ENCODE measurements at places on chromosomes 1 and 21.

GRCh38 chr1:25223471-25223870, 8.8 kb downstream of the SYF2 start:
- DNase-seq, result no peak

DNA sequence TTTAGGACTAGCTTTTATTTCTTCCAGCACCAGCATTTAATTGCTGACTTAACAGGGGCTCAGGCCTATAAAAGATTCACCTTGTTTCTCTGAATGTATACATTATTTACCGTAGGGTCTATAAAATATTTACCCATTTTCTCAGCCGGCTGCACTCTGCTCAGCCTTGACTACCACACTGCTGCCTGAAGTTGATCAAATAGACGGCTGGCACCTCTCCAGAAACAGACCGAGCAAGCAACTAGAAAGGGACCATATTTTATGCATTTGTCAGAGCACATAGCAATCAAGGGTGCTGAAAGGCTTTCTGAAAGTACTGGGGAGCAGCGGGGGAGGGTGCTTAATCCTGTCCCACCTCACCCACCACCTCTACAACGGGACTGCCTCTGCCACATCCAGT, 64.7 kb upstream of the FGGY start:
- DNase-seq, result no peak

DNA sequence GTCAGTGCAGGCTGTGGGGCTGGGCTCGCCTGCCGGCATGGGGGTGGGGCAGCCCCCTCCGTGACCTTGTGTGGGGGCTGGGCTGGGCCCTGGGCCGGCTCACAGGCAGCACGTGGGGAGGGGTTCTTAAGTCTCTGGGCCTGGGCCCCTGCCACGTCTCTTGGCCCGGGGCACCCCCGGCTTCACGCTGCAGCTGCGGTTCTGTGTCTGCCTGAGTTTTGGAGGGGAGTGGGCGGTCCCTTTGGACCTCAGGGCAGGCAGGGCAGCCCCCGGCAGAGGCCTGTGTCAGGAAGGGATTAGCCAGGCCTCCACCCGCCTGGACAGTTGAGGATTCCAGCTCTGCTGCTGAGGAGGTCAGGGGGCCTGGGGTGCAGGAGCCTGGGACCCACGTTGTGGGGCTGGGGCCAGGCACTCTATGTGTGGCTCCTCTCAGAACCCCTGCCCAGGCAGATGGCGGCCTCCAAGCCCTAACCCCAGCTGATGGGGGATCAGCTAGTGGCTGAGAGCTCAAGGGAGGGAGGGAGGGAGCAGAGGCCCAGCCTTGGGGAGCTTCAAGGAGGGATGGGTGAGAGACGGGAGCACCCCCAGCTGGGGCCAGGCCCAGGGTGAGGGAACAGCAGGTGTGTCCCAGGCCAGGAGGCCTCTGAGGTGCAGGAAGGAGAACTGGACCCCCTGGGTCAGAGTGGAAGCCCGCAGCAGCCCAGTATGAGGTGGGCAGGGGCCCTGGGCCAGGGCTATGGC, 1.8 kb upstream of the PLCH2 start:
- DNase-seq, result no peak

DNA sequence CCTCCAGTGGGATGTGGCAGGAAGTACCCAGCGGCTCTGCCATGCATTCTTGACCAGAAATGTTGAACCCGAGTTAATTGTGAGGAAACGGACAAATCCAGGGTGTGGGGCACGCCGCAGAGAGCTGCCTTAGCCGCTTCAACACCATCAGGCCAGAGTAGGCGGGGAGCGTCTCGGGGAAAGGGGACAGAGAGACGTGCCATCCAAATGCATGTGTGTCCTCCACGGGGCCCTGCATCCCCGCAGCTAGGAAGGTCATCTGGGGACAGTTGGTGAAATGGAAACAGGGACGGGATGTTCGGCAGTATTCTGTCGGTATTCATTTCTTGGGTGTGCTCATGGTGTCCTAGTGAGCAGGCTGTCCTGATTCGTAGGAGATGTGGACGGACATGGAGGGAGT, 59.1 kb upstream of the TRAPPC10 start:
- no peak for DNase-seq

DNA sequence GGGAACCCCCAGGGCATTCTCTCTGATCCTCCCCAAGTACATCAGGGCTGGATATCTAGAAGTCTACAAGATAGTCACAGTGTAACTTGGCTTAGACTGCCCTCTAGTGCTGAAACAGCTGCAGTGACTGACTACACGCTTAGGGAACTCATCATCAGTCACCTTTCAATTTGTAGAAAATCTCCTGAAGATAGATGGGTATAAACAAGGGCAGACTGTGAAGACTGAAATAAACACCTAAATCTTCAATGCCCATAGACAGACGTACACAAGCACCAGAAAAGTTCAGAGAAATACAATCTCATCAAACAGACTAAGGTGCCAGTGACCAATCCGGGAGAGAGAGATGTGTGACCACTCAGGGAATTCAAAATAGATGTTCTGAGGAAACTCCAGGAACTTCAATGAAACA, 46.6 kb downstream of the PACC1 start:
- DNase-seq, result peak; percentile 67

All from stimulated activated CD4-positive, alpha-beta T cell treated with anti-CD3 and anti-CD28 coated beads, Interleukin-4, amount 100 ng/mL, for 24 hours (primary cell).